Mammary epithelial cell (primary cell): ENCODE measurements at places on chromosomes 7 and 10. TPM values are rescaled to one million over a fixed set of nuclear protein-coding genes. Genes with fewer than 3 reads are reported as not detected.

DNA sequence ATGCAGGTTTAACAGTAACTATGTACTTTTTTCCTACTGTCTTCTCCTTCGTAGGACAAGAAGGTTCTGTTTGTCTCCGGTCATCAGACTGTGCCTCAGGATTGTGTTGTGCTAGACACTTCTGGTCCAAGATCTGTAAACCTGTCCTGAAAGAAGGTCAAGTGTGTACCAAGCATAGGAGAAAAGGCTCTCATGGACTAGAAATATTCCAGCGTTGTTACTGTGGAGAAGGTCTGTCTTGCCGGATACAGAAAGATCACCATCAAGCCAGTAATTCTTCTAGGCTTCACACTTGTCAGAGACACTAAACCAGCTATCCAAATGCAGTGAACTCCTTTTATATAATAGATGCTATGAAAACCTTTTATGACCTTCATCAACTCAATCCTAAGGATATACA, 2.4 kb downstream of the DKK1 start:
- DNase-seq, result no peak

POLR2J3 gene
- 39.3 TPM for total RNA-seq

- peak; percentile 11 for DNase-seq
Observed at GRCh38 chr7:120273476-120273975, 551 bp downstream of the KCND2 start.

DNA sequence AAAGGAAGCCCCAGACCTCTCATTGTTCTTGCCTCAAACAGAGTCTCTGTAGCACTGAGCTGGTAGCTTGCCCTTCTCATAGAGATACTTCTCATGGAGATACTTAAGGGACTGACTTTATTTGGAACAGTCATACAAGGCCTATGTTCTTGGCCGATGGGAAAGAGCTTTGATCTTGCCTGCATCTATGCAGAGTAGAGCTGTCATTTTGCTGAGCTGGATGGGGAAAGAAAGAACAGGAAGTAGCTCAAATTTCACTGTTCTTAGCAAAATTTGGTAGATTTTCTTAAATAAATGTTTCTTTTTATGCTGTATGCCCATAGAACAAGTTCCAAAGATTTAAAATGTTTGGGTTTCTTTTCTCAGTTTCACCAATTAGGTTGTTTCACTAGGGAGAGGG, 119.3 kb upstream of the SEC61G start:
- peak; percentile 8 for DNase-seq

STOX1 gene
- total RNA-seq, result 0.17 TPM

GRCh38 chr10:10209167-10209566, 808.5 kb upstream of the CELF2 start:
- no peak for DNase-seq

IFIT1 gene
- 0.50 TPM for total RNA-seq

GRCh38 chr7:42315631-42316030, 78.6 kb upstream of the GLI3 start:
- peak; percentile 17 for DNase-seq

IFIT5 gene
- 7.3 and 7.6 TPM in 2 replicates for total RNA-seq

CBLL1 gene
- 37.8 TPM for total RNA-seq

DNA sequence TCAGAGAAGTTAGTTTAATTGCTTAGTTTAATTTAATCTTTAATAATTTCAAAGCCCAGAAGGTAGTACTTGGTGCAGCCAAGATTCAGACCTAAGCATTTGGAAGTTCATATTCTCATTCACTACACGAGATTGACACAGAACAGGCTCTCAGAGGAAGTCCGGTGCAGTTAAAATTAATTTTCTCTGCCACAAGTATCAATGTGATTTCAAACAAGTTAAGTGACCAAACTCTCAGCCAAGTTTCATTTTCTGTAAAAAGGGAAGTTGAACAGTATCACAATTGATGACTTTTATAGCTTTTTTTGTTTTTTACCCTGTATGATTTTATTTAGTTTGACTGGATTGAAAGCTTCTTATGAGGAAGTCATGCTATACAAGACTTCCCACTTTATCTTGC, 1494.9 kb upstream of the LRRTM3 start:
- DNase-seq, result no peak

NPC1L1 gene
- not detected for total RNA-seq

GRCh38 chr7:5780801-5781496, 514 bp downstream of the RNF216 start:
- DNase-seq, result peak; percentile 42

DNA sequence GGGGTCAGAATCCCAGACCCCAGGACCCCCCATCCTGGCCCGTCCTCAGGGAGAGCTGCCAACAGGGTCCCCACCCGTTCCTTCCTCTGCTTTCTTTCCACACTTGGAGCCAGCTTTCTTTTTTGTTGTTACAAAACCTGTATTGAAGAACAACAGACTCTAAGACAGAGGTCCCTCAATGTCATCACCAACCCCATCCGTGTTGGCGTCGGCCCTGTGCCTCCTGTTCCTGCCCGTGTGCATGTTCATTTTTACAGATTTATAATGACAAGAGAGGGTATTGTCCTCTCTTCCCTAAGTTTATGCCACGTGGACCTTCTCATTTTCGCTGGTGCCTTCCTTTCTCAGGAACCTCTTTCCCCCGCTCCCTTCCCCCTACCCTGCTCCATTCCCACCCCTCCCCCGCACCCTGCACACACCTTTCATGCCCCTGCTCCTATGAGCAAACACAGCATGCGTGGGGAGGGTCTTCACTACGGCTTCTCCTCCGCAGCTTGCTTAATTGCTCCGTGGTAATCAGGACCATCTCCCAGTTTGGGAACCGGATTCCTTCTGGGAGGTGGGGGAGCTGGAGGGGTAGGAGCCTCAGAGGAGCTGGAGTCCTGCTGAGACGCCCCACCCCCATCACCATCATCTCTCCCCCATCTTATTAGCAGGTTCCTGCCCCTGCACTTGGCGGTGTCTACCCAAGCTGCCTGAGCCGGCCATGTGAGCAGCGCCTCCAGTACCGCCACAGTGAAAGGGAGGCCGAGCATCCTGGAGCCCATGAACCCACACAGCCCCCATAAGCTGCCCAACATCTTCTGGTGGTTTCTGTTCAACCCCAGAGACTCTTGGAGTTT, 88.0 kb upstream of the INSIG1 start:
- DNase-seq, result no peak

GRCh38 chr7:155585951-155586350, 39.6 kb upstream of the CNPY1 start:
- no peak for DNase-seq

DNA sequence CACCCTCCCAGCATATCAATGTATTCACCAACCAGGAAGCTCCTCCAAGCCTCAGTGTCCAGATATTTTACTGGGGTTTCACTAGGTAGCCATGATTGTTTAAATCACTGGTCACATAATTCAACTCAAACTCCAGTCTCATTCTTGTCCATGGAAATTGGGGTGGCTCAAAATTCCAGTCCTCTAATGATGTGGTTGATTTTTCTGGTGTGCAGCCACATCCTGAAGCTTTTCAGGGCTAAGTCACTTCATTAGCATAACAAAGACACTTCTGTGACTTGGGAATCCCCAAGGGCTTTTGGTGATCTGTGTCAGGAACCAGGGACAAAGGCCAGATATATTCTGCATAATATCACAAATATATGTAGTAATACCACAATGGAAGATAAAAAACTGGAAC, 786.9 kb upstream of the IGFBP3 start:
- peak; percentile 31 for DNase-seq

TAS2R5 gene
- 3.5 TPM for total RNA-seq

DNA sequence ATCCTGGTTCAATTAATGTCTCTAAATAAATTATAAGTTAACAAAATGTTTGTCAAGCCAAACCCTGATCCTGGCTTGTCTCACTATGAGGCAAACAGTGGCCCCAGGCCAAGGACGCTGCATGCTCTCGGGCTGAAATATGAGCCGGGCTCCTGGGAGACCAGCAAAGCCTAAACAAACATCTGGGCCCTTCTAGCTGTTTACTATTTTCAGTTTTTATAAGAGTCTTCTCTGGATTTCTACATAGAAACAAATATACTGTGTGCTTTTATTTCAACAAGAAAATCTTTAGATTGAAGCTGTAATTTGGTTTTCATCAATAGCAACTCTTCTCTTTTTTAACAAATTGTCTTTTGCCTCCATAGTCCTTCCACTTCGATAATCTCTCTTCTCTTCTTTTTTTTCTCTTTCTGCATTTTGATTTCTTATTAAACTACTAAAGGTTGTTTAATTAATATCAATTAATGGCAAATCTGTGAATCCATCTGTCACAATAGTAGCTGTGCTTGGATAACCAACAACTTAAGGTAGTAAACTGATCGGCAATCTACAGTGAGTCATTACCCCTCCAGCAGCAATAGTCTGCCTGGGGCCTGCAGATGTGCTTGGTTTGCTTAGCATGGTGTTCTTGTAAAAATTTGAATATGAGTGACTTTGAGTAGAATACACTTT, 83.3 kb upstream of the DNAJC1 start:
- peak; percentile 27 for DNase-seq

- DNase-seq, result no peak
Observed at GRCh38 chr7:106290319-106290718, 5.5 kb upstream of the NAMPT start.

LRGUK gene
- 0.21 TPM in 1 of 2 replicates, not detected in the other for total RNA-seq

DNA sequence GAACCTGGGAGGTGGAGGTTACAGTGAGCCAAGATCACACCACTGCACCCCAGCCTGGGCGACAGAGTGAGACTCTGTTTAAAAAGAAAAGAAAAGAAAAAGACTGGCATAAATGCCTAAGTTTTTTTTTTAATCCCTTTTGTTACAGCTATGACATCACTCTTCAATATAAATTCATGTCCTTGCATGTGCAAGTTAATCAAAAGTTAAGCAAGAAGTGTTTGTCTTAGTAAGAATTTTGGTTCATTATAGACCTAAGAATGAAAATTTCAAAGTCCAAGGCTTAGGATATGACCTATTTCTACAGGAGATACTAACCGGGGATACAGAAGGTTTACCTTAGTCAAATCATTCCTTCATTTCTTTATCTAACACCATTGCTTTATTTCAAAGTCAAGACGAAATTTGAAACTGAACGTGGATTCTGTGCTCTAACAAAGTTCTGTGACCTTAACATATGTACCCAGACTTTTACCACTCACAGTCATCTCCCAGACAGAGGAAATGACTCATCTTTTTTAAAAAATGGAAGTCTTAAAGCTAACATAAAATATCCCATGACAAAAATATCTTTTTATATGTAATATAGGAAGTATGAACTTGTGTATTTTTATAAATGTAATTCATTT, 29.3 kb upstream of the ITGB8 start:
- peak; percentile 59 for DNase-seq
